Smooth muscle cell of bladder (primary cell): ENCODE measurements at places on chromosomes 7 and 10. TPM values are rescaled to one million over a fixed set of nuclear protein-coding genes. Genes with fewer than 3 reads are reported as not detected.

Gene EFCAB10
- not detected in 2 replicates for total RNA-seq

Gene AFAP1L2
- 0.09 and 0.14 TPM in 2 replicates for total RNA-seq

Gene CTAGE8
- total RNA-seq, result 0.28 TPM in 1 of 2 replicates, not detected in the other

Gene CALHM1
- not detected in 2 replicates for total RNA-seq

Gene PDK4
- total RNA-seq, result 13.1 and 16.2 TPM in 2 replicates

Gene HEPACAM2
- under 0.01 TPM in 1 of 2 replicates, not detected in the other for total RNA-seq

Gene LIPK
- total RNA-seq, result not detected in 2 replicates

Gene FAM131B
- total RNA-seq, result 1.00 and 1.9 TPM in 2 replicates

Gene LRRC61
- 0.85 and 1.6 TPM in 2 replicates for total RNA-seq

Gene NUTM2B
- total RNA-seq, result 0.28 and 0.37 TPM in 2 replicates

Gene CYP3A5
- 0.28 and 0.37 TPM in 2 replicates for total RNA-seq

Gene CCM2
- 34.7 and 44.6 TPM in 2 replicates for total RNA-seq

Gene MRPS17
- 14.6 and 15.4 TPM in 2 replicates for total RNA-seq

Gene CHST3
- total RNA-seq, result 15.9 and 24.7 TPM in 2 replicates

Gene PDE1C
- total RNA-seq, result 0.92 and 2.7 TPM in 2 replicates

Gene COL1A2
- 4,803 and 7,669 TPM in 2 replicates for total RNA-seq

Gene POLD2
- 79.6 and 94.9 TPM in 2 replicates for total RNA-seq

Gene RABGEF1
- 32.9 and 39.4 TPM in 2 replicates for total RNA-seq

Gene C10orf67
- total RNA-seq, result 0.14 TPM in 1 of 2 replicates, not detected in the other

Gene LIPJ
- total RNA-seq, result under 0.01 TPM in 2 replicates

Gene GPR85
- 3.1 and 3.3 TPM in 2 replicates for total RNA-seq

Gene RBP4
- 0.37 TPM in 1 of 2 replicates, not detected in the other for total RNA-seq

Gene OR2A12
- not detected in 2 replicates for total RNA-seq

Gene EPDR1
- total RNA-seq, result 42.5 and 112 TPM in 2 replicates

Gene PGAM2
- 0.14 and 0.65 TPM in 2 replicates for total RNA-seq

Gene MMP21
- under 0.01 and 0.09 TPM in 2 replicates for total RNA-seq

Gene PAX4
- not detected in 2 replicates for total RNA-seq

Gene PVRIG
- not detected in 2 replicates for total RNA-seq

Gene CUBN
- 0.85 and 1.2 TPM in 2 replicates for total RNA-seq

Gene CCDC172
- total RNA-seq, result not detected in 2 replicates

Gene IDI2
- total RNA-seq, result not detected in 2 replicates
